ENCODE measurements at places on chromosomes 11 and 22.
A peak's percentile ranks its signal among the peaks of the same experiment; 100 is the strongest.

GRCh38 chr11:102268985-102269470 is 48.3 kb upstream of the BIRC3 start:
- no peak for ATAC-seq

DNA sequence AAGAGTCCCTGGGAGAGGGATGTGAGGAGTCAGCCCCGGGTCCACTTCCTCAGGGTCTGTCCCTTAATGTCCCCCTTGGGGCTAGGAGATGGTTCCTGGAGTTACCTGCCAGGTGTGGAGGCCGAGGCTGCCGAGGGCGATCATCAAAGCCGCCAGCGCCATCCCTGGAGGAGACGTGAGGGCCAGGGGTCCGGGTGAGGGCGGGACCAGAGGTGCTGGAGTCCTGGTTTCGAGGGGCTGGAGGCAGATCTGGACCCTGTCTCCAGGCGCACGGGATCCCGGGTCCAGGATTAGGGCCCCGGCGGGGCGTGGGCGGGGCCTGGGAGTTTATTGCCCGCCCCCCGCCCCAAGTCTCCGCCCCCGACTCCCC is at the start of gene ART5:
Gene ART5, minus strand, starts transcription at position 292 of the 370 bp plus-strand sequence. Its CDS starts 130 bp downstream, at position 162.
- ATAC-seq = no peak

- peak; percentile 57 for ATAC-seq
Observed at GRCh38 chr11:47908198-47908597, 60.0 kb upstream of the NUP160 start.

- no peak for ATAC-seq
Observed at GRCh38 chr11:119888119-119888518, 159.1 kb upstream of the NECTIN1 start.

GRCh38 chr11:117559698-117560097 is 232.0 kb downstream of the CEP164 start:
- ATAC-seq = no peak

DNA sequence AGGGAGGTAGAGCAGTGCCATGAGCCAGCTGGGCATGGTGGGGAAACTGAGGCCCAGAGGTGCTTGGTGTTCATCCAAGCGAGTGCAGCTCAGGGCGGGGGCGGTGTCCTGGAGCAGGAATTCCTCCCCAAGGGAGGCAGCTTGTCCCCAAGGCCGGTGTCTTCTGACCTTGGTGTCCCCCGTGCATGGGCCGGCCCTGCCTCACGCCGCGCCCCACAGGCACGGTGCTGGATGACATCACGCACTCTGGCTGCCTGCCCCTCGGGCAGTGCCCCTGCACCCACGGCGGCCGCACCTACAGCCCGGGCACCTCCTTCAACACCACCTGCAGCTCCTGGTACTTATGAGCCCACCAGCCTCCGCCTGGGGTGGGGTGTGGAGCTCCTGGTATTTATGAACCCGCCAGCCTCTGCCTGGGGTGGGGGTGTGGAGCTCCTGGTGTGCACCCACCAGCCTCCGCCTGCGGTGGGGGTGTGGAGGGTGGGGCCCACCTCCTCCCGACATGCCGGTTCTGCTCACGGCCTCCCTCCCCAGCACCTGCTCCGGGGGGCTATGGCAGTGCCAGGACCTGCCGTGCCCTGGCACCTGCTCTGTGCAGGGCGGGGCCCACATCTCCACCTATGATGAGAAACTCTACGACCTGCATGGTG is 6.7 kb downstream of the MUC5B start:
- ATAC-seq = no peak

GRCh38 chr22:26849575-26849974 is 192.2 kb downstream of the MIAT start:
- no peak for ATAC-seq

DNA sequence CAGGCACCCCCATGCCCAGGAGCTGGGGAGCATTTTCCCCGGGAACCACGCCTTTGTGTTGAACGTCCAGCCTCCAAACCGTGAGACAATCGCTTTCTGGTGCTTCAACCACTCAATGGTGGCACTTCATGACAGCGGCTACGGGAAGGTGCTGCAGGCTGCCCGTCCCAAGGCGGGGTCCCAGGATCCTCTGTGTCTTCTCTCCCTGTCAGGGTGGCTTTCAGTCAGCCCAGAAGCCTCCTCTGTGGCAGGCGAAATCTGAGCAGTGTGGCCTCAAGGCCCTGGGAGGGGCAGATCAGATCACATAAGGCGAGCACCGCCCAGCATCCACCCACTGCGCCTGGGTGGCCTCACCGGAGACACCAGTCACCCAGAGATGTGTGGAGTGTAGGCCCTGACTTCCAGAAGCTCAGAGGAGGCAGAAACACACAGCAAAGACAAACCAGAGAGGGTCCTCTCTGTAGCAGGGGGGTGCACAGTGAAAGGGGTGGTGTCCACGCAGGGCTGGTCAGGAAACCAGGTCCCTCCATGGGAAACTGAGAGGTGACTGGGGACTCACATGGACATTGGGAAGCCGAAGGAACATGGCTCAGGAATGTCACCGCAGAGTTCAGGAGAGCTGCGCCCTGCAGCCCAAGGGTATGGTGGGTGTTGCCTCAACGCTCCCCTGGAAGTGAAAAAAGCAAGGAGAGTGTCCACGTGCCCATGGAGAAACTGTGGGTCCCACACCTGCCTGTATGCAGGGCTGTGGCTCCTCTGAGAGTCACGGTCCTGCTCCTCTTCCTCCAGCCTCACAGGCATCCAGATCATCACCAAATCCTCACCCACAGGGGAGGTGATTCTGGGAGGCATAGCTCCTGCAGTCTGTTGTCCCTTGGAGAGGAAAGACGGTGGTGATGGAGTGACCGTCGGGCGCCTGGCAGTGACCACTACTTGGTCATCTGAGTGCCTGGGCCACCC is 1420.7 kb downstream of the TBC1D22A start:
- ATAC-seq = no peak

- ATAC-seq = no peak
Observed at GRCh38 chr22:44348971-44349560, 36.3 kb upstream of the SHISAL1 start.

GRCh38 chr22:43895986-43896645 is 4.3 kb upstream of the PNPLA5 start:
- no peak for ATAC-seq

GRCh38 chr22:41459431-41459830 is 9.1 kb downstream of the PHF5A start:
- no peak for ATAC-seq

DNA sequence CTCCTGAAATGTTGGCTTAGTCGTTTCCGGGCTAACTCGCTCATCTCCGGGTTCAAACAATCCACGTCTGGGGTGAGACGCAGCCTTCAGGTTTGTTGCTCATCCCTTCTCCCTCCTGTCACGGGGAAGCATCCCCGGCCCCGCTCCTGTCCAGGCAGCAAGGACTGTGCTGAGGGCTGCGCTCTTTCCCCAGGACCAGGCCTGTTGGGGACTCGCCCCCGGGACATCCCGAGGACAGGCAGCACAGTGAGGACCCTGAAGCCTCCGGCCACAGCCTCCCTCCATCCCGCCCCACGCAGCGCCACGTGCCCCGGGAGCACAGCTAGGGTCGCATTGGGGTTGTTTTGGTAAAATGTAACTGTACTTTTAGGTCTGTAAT is 252.0 kb downstream of the BRD1 start:
- no peak for ATAC-seq

DNA sequence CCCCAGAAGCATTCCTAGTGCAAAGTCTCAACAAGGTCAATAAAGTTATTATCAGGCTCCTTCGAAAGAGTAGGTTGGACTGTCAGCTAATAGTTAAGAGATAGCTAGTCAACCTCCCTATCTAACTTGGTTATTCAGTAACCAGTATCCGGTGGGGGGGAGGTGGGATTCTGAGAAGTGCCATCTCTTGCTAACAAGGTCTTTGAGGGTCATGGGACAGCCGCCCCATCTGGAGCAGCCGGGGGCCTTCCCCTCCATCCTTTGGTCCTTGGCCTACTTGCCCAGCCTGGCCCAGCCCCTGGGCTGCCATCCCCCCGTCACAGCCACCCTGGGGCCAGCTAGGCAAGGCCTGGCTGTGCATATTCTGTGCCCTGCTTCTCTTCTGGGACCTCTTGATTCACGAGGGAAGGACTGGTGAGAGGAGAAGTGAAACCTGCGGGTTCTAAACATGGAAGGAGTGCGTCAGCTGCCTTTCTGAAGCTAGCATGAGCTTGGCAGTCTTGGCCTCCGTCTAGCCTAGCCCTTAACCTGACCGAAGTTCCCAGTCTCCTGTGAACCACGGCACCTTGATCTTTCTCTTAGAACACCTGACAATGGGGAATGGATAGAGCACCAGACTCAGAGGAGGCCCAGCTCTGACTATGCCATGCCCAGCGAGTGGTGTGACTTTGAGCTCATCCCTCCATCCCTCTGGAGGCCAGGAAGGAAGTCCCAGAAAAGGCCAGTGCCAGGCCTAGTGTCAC is 9.3 kb downstream of the SLC37A2 start:
- peak; percentile 32 for ATAC-seq

- ATAC-seq = peak; percentile 18
Observed at GRCh38 chr11:128544471-128545051, 42.8 kb downstream of the ETS1 start.

GRCh38 chr11:131598305-131598704 is 227.9 kb downstream of the NTM start:
- ATAC-seq = no peak

- ATAC-seq = no peak
Observed at GRCh38 chr22:47569389-47570299, 807.2 kb downstream of the TBC1D22A start.

GRCh38 chr11:71252770-71253730 is 673 bp upstream of the SHANK2 start:
- ATAC-seq = no peak

- ATAC-seq = no peak
Observed at GRCh38 chr11:126452241-126453101, 97.0 kb downstream of the ST3GAL4 start.

DNA sequence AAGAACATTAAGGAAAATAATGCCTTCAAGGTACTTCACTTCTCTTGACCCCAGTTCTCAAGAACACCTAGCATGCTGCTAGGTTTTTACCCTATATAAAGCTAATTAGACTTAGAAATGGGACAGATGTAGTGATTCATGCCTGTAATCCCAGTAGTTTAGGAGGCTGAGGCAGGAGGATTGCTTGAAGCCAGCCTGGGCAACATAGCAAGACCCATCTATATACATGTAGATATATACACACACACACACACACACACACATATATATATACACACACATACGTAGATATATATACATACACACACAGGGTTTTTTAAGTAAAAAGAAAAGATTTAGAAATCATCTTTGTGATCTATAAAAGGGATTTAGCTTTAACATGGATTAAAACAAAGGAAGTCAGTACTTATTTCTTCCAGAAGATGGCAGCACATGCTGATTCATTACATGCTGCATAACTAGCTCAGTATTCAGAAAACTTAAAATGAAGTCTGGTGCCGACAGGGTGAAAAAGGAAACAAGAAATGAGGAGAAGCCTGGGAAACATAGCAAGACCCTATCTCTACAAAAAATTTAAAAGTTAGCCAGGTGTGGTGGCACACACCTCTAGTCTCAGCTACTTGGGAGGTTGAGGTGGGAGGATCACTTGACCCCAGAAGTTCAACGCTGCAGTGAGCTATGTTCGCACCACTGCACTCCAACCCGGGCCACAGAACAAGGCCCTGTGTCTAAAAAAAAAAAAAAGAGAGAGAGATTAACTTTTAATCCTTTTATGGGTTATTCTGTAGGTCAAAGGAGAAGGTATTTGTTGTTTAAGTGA is 28.5 kb upstream of the RBX1 start:
- peak; percentile 80 for ATAC-seq

Measured in gastroesophageal sphincter (tissue), 4 donors.